ENCODE measurements at places on chromosomes 2 and 18.

GRCh38 chr18:61893309-61893970 is 633 bp upstream of the RNF152 start:
- DNase-seq: peak; percentile 68

GRCh38 chr2:237061356-237061755 is 24.3 kb upstream of the COPS8 start:
- DNase-seq: no peak

GRCh38 chr2:107222466-107222865 is 336.5 kb upstream of the ST6GAL2 start:
- DNase-seq: no peak

GRCh38 chr18:66616523-66616983 is 12.7 kb upstream of the CDH19 start:
- peak; percentile 19 for DNase-seq

- no peak for DNase-seq
These were observed 951.3 kb downstream of the TSN start for GRCh38 chr2:122706757-122707223.

- DNase-seq: no peak
These were observed 9.4 kb downstream of the SCYGR4 start for GRCh38 chr2:227626580-227627151.

DNA sequence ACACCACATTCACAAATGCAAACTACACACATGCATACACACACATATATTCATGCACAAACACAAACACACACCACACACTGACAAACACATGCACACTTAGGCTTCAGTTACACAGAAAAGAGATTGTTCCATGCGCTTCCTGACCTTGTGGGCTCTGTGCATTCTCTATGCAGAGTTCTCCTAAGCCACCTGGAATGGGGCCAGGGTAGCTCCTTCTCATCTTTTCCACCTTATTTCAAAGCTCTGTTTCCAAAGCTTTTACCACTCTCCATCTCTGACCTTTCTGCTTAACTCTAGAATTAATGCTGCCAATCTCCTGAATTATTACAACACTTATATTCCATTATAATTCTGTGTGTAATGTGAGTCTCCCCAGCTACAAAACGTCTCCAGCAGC is 522.3 kb upstream of the MYT1L start:
- no peak for DNase-seq

- no peak for DNase-seq
These were observed 582.2 kb upstream of the DDX18 start for GRCh38 chr2:117232305-117232704.
